ENCODE measurements at places on chromosomes 3 and 15.

DNA sequence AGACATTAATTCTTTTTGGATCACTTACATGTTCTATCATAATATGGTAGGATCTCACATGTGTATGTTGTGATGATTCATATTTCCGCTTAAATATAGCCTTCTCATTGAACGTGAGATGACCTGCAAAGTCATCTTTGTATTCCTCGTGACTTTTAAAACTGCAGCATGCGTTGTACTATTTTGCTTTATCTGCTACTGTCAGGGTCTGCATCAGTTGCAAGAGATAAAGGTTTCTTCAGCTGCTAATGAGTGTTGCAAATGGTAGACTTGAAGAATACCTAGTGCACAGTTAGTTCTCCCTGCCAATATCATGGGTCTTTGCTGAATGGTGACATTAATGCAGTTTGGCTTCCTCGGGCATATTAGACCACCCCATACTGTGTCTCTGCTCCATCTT is 31.8 kb downstream of the REC114 start:
- DNase-seq, result no peak

GRCh38 chr3:148796799-148797198 is 30.8 kb upstream of the CPB1 start:
- no peak for DNase-seq

GRCh38 chr15:68994149-68994548 is 20.3 kb upstream of the NOX5 start:
- no peak for DNase-seq

DNA sequence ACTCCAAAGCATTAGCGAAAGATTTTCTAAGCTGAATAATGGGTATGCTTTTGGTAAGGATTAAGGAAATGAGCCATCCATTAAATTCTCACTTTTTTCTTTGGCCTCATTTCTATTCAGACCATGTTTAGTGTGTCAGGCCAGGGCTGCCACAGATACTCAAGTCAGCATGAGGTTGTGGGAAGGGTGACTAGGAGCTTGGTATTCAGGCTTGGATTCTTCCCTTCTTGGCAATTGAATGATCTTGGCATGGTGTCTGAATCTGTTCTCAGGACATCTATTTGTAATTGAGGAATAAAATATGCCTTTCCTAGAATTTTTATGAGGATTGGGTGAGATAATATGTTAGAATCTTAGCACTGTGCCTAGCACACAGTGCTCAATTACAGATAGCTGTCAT is 11.2 kb downstream of the CCNB2 start:
- DNase-seq, result no peak

GRCh38 chr3:144774897-144775296 is 803.3 kb downstream of the DIPK2A start:
- DNase-seq, result no peak

DNA sequence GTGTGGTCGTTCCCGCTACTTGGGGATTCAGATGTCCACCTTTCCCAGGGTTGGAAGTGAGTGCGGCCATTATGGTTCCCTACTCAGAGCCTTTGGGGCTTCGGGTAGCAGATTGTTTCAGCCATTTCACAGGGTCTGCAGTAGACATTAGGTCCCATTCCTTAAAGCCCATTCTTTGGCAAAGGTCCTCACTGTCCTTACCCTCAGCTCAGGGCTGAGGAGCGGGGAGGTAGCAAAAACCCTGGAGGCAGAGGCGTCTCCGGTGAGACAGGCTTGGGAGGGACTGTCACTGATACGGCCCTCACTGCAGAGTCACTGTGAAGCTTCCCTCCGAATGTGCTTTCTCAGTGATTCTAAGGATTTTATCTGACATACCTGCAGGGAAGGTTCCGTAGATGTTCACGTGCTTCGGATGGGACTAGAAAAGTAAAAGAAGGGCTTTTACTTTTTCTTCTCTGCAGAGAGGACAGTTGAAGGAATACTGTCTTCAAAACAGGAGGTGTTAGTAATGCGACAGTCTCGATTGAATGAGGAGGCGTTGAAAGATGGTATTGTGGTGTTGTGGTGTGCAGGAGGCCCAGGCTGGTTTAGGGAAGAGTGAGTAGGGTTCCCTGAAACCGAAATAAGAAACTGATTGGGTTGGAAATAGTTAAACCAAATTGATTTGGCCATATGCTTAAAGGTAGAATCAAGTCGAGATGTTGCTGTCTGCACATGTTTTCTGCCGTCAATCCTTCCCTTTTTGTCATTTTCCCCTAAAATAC is 630 bp downstream of the ATP6V1A start:
- no peak for DNase-seq

DNA sequence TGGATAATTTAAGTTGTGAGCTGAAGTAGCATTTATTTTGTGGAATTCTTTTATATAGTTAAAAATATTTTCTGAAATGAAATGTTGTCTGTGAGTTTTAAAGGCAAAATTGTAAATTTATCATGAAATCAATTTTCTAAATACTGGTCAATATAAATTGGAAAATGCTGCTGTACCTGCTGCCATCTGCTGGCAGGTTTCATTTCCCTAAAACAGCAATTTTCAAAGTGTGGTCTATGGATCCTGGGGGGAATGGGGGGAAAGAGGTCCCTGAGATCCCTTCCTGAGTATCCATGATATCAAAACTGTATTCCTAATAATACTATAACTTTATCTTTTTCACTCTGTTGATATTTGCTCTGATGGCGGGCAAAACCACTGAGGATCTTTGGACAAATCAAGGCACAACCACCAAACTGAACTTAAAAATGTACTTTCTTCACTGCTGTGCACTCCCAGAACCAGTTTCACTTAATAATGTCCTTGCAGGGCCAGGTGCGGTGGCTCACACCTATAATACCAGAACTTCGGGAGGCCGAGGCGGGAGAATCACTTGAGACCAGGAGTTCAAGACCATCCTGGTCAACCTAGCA is 17.2 kb upstream of the CCR4 start:
- DNase-seq, result no peak

- DNase-seq, result no peak
Observed at GRCh38 chr3:42094128-42094527, 3.0 kb downstream of the TRAK1 start.

DNA sequence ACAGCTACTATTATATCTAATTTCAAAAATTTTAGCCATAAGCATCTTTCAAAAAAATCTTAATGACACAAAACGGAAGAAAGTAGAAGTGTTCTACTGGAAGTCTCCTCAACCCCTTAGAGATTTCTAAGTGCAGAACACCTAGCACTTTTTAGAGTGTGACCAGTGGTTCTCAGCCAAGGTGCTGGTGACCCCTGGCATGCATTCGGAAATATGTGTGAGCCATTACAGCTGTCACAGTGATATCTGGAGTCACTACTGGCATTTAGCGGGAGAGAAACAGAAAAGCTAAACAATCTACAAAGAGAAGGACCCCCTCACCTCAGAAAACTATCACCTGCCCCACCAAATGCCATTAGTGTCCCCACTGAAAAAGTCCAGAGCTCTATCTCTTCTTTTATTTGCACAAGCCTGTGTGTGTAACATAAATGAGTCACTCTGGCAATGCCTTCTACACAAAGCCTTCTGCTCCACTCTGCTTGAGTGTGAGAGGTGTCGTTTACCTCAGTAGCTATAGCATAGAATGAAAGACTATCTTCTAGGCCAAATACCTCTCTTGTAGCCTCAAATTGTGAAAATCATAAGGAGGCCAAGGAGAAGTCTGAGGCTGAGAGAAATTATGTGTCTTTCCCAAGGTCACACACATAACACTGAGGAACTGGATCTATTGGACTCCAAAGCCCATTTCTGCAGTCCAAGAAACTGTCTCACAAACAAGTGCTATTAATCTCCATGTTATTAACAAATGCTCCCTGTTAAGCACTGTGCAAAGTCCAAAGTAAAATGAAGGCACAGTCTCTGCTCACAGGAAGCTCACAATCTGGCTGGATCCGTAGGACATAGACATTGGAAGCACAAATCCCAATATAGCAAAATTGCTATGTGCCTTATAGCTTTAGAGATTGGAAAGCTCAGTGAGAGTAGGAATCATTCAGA is 28.5 kb upstream of the KCNMB2 start:
- no peak for DNase-seq

- no peak for DNase-seq
Observed at GRCh38 chr3:71387586-71387985, 195.9 kb downstream of the FOXP1 start.

- DNase-seq, result no peak
Observed at GRCh38 chr15:74381481-74381880, 14.0 kb upstream of the CYP11A1 start.

DNA sequence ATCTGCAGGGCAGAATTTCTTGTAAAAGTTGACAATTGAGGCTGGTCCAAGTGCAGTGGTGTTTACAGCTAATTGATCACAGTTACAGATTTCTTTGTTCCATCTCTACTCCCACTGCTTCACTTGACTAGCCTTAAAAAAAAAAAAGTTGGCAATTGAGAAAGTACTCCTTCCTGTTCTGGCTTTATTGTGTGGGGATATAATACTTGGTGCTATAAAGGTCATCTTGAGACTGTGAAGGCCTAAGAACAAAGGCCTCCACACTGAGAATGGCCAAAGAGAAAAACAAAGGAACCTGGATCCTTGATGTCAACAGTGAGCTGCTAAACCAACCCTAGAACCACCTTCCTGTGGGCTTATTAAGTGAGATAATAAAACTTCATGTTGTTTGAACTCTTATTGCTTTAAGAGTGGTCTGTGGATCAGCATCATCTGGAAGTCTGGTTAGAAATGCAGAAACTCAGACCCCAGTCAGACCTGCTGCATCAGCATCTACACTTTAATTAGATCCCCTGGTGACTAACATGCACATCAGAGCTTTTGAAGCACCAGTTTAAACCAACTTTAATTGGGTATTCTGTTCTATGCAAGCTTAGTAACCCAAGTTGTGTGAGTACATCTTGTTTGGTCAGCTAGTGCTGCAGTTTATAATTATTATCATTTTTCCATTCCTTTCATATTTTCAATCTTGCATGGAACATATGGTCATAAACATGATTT is 55.2 kb downstream of the TMOD3 start:
- DNase-seq, result no peak

GRCh38 chr3:9204253-9204992 is 45.0 kb downstream of the SRGAP3 start:
- no peak for DNase-seq

DNA sequence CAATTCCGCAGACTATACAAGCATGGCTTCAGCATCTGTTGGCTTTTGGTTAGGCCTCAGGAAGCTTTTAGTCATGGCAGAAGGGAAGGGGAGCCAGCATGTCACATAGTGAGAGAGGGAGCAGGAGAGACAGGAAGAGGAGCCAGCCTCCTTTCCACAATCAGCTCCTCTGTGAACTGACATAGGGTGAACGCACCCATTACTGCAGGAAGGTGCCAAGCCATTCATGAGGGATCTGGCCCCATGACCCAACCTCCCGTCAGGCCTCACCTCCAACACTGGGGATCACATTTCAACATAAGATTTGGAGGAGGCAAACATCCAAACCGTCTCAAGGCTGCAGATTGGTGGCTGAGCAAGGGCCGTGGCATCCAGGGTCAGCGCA is 106.3 kb downstream of the LRRK1 start:
- no peak for DNase-seq

- DNase-seq, result no peak
Observed at GRCh38 chr15:43900996-43901395, 74.2 kb downstream of the WDR76 start.

GRCh38 chr15:68512598-68512997 is 66.2 kb upstream of the CORO2B start:
- no peak for DNase-seq

GRCh38 chr3:53881691-53882593 is at the start of gene ACTR8:
TSS of gene ACTR8 (minus strand) at chr3:53882152. CDS start at chr3:53882101, 51 bp downstream.
- peak; percentile 72 for DNase-seq

DNA sequence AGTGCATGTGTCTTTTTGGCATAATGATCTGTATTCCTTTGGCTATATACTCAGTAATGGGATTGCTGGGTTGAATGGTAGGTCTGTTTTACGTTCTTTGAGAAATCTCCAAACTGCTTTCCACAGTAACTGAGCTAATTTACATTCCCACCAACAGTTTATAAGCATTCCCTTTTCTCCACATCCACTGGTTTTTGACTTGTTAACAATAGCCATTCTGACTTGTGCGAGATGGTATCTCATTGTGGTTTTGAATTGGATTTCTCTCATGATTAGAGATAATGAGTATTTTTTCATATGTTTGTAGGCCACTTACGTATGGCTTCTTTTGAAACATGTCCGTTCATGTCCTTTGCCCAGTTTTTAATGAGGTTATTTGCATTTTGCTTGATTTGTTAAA is 117.7 kb downstream of the CHCHD4 start:
- DNase-seq, result no peak

DNA sequence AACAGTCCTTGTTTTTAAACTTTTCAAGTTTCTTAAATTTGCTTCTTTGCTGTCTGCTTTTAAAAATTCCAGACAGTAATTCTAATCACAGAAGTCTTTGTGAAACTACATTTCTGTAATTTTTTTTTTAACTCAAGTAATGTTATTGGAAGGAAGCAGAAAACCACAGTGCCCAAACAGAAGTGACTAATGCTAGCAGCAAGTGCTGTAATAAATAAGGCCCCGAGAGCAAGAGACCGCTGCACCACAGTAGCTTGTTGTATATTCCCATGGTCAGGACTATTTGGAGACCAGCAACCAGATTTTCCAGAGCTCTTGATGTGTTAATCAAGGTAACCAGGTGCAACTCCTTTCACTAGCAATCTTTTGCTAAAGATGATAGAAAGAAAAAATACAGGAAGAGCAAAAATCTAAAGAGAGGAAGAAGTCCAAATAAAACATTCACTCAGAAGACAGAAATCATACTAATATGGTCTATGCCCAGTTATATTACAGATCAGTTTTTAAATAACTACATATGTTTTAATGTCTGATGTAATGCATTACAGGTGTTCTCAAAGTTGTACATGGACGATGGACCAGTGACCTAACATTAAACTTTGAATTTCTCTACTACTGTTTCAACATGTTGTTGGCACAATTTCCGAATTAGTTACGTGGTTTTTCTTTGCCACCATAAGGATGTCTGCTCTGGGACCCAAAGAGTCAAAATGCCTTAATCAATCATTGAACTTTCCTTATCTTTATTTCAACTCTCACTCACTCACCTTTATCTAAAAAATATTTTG is 36.4 kb downstream of the WWTR1 start:
- DNase-seq, result no peak

- DNase-seq, result no peak
Observed at GRCh38 chr15:81379269-81379668, 5.3 kb upstream of the TMC3 start.

Data from NCI-H1105 treated with DMSO at 0.1 percent for 48 hours (cell line).